ENCODE measurements at places on chromosomes 13 and 19.

- peak; percentile 56 for DNase-seq
These were observed 476.8 kb downstream of the COG6 start for GRCh38 chr13:40132249-40132648.

GRCh38 chr19:17406887-17407196, 1.4 kb upstream of the BST2 start:
- no peak for DNase-seq

GRCh38 chr19:38394488-38394887, 6.0 kb downstream of the SPRED3 start:
- peak; percentile 88 for DNase-seq

DNA sequence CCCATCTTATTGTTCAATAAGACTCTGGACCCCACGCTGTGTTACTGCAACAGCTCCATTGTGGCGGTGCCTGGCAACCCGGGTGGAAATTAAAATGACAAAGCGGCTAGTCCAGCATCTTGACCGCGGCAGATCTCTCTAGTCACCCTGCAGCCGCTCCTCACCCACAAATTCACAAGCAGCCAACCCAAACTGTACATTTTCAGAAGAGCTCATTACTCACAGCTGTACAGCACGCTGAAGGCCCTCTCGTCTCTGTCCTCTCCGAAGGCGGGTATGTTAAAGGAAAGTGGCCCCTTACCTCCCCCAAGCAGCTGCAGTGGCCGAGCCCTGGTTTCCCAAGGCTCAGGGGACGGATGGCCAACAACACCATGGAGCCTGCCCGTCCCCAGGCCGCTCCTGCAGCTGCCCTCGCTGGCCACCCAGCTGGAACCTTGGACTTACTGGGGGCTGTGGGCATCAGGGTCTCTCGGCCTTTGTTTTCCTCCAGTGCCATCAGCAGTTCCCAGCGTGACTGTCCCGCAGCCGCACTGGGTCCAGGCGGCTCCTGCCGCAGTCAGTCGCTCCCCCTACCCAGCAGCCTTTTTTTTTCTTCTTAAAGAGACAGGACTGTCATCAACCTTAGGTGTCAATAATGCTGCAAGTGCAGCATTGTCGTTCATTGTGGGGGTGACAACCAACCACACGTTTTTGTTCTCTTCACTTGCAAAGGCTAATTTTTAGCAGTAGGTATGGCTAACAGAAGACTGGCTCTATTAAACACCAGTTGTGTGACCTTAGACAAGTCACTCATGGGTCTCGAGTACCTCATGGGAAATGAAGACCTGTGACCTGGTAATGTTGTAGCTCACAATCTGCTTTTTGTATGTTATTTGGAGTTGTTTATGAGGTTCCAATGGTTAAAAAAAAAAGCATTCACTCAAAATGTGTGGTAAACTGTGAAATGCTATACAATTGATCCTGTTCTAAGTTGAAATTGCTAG, at the start of gene SACS:
SACS (minus strand) TSS at position 532 of the 983 bp plus-strand sequence. CDS start 22,463 bp downstream, outside the sequence.
- no peak for DNase-seq

- no peak for DNase-seq
These were observed 30.0 kb upstream of the ATP12A start for GRCh38 chr13:24650161-24650560.

GRCh38 chr19:38253788-38254187, 2.4 kb downstream of the PPP1R14A start:
- no peak for DNase-seq

- no peak for DNase-seq
These were observed 55.9 kb downstream of the ERCC5 start for GRCh38 chr13:102901615-102902305.

DNA sequence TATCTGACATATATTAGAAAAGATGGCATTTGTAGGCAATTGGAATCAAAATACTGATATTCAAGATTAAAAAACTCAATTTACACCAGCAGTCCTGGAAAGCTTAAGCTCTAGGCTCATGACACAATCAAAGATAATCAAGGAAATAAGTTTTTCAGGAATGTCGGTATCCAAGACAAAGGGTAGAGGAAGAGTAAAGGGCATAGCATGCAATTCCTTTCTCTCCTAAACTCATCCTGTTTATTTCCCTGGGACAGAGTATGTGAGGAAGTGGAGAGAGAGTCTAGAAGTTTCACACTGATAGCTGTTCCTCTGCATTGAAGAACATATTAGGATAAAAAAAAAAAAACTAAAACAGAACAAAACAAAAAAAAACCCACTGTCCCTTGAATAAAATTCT, 2452.1 kb downstream of the PCDH9 start:
- no peak for DNase-seq

GRCh38 chr13:80979035-80979641, 638.2 kb upstream of the SPRY2 start:
- peak; percentile 32 for DNase-seq

DNA sequence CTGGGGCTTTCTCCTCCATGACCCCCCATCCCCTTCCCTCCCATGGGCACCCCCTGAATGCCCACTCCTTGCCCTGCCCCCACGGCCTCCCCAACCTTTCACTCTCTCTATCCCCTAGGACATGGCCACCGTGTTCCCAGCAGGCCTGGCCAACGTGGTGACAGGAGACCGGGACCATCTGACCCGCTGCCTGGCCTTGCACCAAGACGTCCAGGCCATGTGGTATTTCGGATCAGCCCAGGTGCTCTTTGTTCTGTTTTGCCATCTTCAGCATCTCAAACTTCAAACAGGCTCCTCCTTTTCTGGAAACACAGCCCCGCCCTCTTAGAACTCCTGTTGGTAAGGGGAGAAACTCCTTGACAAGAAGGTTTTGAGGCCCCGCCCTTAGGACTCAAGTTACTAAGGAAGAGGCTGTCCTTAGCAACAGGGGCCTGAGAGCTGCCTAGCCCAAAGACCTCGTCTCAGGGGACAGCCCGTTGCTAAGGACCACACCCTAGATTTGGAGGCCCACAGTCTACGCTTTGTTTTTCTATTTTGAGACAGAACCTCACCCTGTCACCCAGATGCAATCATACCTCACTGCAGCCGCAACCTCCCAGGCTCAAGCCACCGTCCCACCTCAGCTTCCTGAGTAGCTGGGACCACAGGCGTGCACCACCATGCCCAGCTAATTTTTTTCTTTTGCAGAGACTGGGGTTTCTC, 5.1 kb upstream of the FLT3LG start:
- DNase-seq: peak; percentile 82

DNA sequence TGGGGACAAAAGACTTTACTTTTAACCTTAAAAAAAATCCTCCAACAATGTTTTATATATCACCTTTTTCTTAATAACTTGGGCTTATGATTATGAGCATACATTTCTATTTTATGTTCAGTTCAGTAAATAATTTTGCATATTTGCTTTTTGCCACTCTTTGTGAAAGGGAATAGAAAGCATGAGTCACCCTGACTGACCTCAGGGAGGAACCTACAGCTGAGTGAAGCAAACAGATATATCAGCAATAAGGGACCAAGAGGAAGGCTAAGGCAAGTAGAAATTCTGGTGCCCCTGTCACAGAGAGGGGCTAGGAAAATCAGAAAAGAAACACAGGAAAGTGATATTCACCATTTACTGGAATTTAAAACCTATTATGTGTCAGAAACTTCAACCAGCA, 37.2 kb upstream of the SOHLH2 start:
- DNase-seq: no peak

GRCh38 chr13:51620165-51620983, 36.1 kb downstream of the WDFY2 start:
- DNase-seq: no peak

DNA sequence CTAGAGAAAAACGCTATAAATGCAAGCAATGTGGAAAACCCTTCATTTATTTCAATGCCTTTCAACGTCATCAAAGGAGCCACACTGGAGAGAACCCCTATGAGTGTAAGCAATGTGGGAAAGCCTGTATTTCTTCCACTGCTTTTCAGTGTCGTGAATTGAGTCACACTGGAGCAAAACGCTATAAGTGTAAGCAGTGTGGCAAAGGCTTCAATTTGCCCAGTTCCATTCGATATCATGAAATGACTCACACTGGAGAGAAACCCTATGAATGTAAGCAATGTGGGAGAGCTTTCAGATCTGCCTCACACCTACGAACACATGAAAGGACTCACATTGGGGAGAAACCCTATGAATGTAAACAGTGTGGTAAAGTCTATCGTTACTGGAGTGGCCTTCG, 27.4 kb downstream of the ZNF20 start:
- peak; percentile 33 for DNase-seq

DNA sequence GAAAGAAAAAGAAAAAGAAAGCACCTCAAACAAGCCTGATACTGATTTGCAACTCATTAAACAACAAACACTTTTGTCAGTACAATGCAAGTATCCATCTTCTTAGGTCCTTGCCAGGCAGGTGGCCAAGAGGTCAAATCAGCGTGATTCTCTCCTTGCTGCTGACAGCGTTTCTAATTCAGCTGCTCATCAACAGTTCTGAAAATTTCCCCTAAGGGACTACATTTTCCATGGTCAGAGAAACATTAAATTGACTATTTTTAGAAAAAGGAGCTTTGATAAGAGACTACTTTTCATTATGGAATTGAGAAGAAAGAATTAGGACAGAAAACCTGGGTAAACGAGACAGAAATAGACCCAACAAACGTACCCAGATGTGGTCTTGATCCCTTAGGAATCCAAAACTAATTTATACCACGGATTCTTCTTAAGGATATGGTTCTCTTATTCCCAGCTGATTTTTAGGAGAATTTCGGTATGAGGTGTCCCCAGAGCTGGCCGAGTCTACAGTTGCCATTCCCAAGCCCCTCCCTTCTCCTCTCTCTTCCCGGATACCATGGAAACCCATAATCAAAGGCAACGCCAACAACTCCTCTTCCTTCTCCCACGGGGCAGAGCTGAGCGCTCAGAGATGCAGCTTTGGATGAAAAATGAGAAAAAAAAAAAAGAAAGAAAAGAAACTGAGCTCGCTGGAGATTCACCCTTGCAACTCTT, 29.5 kb upstream of the CEBPG start:
- DNase-seq: no peak

GRCh38 chr19:35223084-35223790, 5.3 kb downstream of the FAM187B start:
- DNase-seq: no peak

DNA sequence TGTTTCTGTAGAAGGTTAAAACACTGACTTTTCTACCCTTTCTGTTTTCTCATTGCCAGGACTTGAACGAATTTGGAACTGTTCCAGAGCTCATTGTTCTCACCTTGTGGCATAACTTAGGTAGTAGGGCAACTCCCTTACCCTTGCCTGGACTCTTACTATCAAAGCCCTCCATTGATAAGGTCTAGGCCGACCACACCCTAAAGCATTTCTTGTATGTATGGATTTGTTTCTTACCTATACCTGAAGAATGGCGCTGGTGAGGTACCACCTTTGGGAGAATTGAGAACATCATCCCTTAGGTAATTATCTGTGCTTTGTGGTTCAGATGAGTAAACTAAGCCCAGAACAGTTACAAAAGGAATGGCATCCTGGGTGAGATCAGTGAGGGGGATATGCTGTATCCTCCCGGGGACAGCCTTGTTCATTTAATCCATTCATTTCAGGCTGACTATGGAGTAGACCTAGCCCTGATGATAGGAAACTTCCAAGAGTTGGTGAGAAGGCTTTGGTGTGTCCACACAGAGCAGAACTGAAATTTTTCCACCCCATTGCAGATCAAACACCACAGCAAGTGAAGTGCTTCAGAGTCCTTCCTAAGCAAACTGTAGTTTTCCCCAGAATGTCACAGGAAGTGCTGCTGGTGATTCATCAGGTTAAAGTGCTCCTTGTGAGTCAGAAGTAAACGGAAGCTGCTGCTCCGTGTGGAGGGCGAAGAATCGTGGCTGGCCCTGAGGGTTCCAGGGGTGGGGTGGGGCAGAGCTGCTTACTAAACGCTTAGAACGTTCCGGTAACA, 113.0 kb downstream of the TEX26 start:
- DNase-seq: peak; percentile 86

- DNase-seq: no peak
These were observed 104.8 kb upstream of the MIR17HG start for GRCh38 chr13:91242652-91243051.
